ENCODE measurements at places on chromosomes 6 and 20.

- DNase-seq: peak; percentile 49
Observed at GRCh38 chr6:153231048-153231646, 100.1 kb upstream of the RGS17 start.

- no peak for DNase-seq
Observed at GRCh38 chr20:10883166-10883565, 209.4 kb upstream of the JAG1 start.

- no peak for DNase-seq
Observed at GRCh38 chr6:9732056-9732455, 682.8 kb downstream of the TFAP2A start.

GRCh38 chr6:154782193-154782592 is 49.0 kb downstream of the SCAF8 start:
- DNase-seq: no peak

DNA sequence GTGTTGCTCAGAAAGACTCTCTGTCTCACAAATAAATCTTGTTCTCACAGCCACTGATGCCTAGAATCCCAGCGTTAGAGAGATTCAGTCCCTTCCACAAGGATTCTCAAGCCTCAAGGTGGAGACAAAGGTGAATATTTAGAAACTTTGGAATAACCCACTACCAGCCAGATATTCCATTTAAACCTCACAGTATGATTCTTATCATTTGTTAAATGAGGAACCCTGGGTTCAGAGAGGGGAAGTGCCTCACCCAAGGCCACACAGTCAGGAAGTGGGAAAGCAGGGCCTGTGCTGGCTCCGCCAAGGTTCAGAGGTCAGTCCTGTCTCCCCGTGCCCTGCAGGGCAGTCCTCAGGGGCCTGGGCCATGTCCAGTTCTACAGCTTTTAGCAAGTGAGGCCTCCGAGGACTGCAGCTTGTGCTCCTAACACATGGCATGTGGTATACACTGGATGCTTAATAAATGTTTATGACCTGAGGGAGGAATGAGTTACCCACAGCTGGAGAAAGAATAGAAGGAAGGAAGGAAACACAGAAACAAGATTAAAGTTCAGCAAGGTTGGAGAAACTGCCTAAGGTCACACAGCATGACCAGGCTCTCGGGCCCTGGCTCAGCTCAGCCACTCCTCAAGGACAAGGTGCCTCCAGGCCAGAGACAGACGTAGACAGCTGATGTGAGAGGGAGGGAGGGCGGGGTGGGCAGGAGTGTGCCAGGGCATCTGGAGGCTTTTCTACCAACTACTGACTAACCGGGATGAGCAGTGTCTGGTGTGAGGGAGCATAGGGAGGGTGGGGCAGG is 3.9 kb upstream of the TGM2 start:
- no peak for DNase-seq

GRCh38 chr20:49165611-49166010 is 22.5 kb downstream of the STAU1 start:
- DNase-seq: no peak

All from T47D (cell line).